ENCODE measurements at places on chromosomes 16 and 17.

- no peak for DNase-seq
Observed at GRCh38 chr16:12798846-12799245, 4.8 kb downstream of the CPPED1 start.

DNA sequence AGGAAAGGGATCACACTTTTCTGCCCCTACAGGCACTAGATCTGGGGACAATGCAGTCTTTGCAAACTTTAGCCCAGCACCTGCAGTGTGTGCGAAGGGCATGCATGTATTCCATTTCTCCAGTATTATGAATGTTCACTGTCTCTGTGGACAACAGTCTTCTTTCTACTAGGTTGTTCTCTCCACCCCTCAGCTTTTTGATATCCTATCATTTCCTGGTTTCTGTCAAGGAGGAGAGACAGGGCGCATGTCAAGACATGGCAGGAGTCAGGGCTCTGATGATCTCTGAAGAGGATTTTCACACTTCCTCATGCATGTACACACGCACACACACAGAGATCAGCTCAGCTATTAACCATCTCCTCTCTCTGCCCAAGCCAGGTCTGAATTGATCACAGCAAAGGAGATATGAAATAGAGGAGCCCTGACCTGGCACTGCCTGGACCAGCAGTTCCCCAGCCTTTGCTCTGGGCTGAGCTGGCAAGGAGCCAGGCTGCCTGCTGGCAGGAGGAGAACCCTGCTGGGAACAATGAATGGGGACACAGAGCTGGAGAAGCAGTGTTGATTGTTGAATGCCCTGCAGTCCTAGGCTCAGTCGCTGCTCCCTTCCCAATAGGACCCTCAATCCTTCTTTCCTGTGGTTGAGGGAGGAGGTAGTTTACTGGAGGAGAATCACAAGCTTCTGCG, 2.6 kb downstream of the GPR179 start:
- no peak for DNase-seq

GRCh38 chr16:26672206-26672605, 394.5 kb upstream of the C16orf82 start:
- no peak for DNase-seq

GRCh38 chr16:4945560-4946502, 8.9 kb upstream of the PPL start:
- no peak for DNase-seq

- DNase-seq = no peak
Observed at GRCh38 chr16:57958544-57958943, 12.4 kb downstream of the CNGB1 start.

- DNase-seq = no peak
Observed at GRCh38 chr16:49543631-49543946, 170.0 kb downstream of the C16orf78 start.

DNA sequence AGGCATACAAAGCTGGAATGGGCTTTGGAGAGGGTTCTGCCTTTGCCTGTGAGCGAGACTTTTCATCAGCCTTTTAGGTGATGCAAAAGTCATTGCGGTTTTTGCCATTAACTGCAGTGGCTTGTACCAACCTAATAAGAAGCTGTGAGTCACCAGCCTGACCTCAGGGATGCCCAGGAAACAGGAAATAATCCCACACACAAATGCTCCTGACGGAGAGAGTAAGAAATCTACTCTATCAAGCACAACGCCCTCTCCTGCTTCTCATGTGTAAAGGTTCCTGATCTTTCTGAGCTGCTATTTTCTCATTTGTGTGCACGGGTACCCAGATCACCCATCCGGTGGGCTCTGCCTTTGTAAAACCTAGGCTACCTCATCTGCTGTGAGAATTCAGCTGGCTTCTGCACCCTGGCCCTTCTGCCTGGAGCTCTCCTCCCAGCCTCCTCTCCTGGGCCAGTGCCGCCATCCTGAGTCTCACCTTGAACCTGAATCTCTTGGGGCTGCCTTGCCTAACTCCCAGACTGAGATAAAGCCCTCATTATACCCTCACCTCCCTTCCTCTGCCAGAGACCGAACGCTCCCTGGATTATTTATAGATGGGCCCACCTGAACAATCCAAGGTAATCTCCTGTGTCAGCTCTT, 299.7 kb downstream of the C16orf95 start:
- no peak for DNase-seq

DNA sequence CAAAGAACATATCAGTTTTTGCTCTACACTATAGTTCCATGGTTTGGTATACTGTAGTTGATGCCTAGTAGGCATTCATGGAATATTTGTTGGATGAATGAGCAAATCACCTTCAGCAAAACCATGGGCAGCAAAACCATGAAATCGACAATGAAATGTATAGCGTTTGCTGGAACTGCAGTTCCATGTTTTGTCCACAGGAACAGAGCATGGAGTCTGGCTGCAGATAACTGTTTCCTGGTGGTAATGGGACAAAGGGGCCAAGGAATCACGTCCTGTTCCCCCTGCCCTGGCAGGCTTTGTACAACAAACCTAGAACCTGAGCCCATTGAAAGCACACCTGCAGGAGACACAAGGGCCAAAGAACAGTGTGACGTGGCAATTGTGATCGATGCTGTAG, 101.1 kb downstream of the USP31 start:
- no peak for DNase-seq

DNA sequence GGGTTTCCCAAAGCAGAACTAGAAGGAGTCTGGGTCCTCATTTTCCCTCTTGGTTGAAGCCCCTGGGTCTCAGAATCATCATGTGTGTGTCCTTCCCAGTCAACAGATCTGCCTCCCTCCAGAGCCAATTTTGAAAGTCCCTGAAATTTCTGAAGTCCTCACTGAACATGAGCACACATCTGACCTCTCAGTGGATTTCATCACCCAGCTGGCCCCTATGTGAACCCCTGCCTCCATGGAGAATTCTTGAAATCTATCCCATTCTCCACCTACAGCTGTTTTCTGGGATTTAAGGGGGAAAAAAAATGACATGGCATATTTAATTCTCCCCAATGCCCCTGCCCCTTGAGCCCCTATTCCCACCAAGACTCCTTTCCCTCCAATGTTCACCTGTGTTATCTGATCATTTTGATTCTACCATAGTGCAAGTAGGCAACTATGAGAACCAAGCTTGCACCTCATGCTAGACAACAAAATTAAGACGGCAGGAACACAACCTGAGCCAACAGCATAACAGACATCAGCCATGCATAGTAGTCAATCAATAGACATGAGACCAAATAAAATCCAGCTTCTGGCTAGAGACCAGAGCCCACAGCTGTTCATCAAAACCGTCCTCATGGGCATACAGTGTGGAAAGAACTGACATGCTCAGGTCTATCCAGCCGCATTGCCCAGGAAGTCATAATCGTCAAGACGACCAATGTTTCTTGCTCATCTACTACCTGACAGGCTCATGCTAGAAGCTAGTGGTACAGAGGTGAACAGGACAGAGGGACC, 14.9 kb downstream of the SOX9 start:
- no peak for DNase-seq

- no peak for DNase-seq
Observed at GRCh38 chr17:18071751-18072150, 16.0 kb upstream of the DRG2 start.

GRCh38 chr17:48553190-48553547, 8.3 kb upstream of the HOXB2 start:
- DNase-seq = no peak

DNA sequence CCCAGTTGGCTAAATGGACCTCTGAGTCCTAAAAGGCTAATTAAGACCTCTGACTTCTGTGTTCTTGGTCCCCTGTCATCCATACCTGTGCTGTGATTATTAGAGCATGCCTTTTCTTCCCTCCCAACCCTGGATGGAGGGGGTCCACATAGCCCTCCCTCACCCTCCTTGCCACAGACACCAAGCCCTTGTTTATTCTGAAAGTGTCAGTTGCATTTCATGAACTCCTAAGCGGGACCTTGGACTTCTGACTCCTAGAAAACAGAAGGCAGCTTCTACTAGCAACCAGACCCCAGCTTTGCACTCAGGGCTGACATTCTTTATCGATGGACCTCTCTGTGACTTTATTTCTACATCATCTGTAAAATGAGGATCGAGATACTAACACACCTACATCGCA, 33.4 kb upstream of the GOSR2 start:
- DNase-seq = no peak

DNA sequence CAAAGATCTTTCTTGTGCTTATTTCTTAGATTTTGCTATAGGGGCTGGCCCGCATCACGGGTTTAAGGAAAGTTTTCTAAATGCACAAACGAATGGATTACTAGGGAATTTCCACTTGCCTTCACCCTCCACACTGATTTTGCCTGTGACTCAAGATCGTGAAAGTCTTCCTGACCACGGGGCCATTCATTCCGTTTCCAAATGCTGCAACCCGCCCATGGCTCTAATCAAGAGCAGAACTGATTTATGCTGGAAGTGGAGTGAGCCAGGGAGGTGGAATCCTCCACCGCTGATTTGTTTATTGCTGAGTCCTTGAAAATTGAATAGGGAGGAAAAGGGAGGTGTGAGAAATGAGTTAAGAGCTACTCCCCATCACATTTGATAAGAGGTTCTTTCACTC, 52.4 kb downstream of the CA10 start:
- DNase-seq = no peak

- no peak for DNase-seq
Observed at GRCh38 chr17:78934681-78935418, 9.7 kb upstream of the TIMP2 start.

GRCh38 chr17:50037321-50038107, 18.4 kb upstream of the ITGA3 start:
- DNase-seq = no peak

GRCh38 chr16:17606460-17606859, 135.7 kb upstream of the XYLT1 start:
- DNase-seq = no peak

GRCh38 chr16:12336141-12336540, 359.6 kb downstream of the SNX29 start:
- no peak for DNase-seq

DNA sequence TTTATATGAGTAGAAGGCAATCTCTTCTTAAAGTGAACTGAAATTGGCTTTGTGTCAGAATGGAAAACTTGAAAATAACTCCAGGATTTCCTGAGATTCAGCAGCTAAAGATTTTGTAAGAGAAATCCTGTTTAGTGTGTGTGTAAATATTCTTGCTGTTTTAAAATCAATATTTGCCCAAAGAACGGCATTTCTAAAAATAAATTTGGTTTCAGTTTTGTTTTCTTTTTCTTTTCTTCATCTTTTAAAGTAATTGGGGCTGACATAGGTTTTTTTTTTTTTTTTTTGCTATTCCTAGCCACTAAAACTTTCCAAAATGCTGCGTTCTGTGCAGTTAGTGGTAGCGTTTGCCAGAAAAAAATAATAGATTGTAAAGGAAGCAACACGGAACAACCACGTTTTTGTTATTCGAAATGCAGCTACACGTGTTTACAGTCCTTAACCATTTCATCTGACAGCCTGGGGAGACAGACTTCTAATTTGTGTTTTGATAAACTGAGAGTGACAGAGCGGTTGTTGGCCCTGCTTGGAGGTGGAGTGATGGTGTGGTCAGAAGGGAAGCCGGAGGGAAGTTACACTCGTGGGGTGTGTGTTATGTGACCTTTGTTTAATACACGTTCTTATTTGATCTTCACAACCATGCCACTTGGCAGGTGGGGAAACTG, 21.6 kb upstream of the SMPD3 start:
- DNase-seq = no peak

DNA sequence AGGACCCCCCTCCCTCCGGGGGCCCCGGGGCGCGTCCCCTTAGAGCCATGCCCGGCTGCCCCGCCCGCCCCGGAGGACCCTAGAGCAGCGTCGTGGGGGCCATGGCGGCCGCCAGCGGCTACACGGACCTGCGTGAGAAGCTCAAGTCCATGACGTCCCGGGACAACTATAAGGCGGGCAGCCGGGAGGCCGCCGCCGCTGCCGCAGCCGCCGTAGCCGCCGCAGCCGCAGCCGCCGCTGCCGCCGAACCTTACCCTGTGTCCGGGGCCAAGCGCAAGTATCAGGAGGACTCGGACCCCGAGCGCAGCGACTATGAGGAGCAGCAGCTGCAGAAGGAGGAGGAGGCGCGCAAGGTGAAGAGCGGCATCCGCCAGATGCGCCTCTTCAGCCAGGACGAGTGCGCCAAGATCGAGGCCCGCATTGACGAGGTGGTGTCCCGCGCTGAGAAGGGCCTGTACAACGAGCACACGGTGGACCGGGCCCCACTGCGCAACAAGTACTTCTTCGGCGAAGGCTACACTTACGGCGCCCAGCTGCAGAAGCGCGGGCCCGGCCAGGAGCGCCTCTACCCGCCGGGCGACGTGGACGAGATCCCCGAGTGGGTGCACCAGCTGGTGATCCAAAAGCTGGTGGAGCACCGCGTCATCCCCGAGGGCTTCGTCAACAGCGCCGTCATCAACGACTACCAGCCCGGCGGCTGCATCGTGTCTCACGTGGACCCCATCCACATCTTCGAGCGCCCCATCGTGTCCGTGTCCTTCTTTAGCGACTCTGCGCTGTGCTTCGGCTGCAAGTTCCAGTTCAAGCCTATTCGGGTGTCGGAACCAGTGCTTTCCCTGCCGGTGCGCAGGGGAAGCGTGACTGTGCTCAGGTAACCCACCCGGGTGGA, 759 bp downstream of the ALKBH5 start:
- DNase-seq = peak; percentile 63

- no peak for DNase-seq
Observed at GRCh38 chr17:34885076-34885475, 76.2 kb downstream of the CCT6B start.

DNA sequence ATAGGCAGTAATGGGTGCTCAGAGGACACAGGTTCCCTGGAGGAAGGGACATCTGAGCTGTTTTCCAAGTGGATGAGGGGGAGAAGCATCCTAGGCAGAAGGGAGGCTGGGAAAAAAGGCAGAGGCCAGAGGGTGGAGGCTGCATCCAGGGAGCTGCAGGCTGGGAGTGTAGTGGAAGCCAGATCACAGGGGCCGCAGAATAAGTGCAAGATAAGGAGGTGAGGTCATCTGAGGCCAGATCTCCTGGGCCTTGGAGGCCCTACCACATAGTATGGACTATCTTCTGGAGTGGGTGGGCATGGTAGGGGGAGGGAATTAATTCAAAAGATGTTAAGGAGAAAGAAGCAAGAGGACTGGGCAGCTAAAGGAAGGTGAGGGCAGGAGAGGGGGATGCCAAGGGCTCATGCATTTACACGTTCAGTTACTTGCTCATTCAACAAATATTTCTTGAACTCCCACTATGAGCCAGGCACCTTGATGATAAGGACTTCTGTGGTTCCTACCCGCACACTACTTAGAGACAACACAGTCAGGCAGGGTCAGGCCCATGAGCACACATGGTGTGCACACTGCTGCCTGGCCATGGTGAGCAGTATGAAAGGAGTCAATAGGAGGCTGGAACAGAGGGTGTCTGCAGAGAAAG, 2.4 kb upstream of the RIPOR1 start:
- no peak for DNase-seq

DNA sequence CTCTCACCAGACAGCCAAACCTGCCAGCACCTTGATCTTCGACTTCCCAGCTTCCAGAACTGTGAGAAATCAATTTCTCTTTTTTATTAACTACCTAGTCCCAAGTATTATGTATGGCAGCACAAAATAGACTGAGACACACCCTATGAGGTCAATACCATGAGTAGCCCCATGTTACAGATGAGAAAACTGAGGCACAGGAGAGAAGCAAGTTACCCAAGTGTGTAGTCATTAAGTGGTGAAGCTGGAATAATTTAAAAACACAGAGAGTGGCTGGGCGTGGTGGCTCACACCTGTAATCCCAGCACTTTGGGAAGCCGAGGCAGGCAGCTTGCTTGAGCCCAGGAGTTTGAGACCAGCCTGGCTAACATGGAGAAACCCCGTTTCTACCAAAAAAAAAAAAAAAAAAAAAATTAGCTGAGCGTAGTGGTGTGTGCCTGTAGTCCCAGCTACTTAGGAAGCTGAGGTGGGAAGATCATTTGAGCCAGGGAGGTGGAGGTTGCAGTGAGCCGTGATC, 4.9 kb downstream of the NQO1 start:
- no peak for DNase-seq

- no peak for DNase-seq
Observed at GRCh38 chr16:16149710-16150116, 73.6 kb downstream of the ABCC6 start.

Measured in effector memory CD4-positive, alpha-beta T cell (primary cell).